Sigmoid colon (tissue), 7 donors: ENCODE measurements at places on chromosomes 2 and 18. TPM values are rescaled to one million over a fixed set of nuclear protein-coding genes. Genes with fewer than 3 reads are reported as not detected.

Gene SLC38A11
- 0.60 TPM for polyA plus RNA-seq

Gene KIF1A
- under 0.01 TPM for polyA plus RNA-seq

Gene VIL1
- 111 TPM for polyA plus RNA-seq

Gene ERBB4
- polyA plus RNA-seq: under 0.01 TPM

Gene SGPP2
- polyA plus RNA-seq: 6.0 TPM

Gene TUBA3E
- not detected for polyA plus RNA-seq

Gene ARL4C
- 4.8 TPM for polyA plus RNA-seq

Gene NAT8
- polyA plus RNA-seq: not detected

Gene WNT6
- not detected for polyA plus RNA-seq

Gene GAREM2
- 2.1 TPM for polyA plus RNA-seq

Gene CHRND
- polyA plus RNA-seq: not detected

Gene QPCT
- polyA plus RNA-seq: 1.2 TPM

Gene BCL11A
- 14.5 TPM for polyA plus RNA-seq

Gene PRKAG3
- polyA plus RNA-seq: not detected

Gene ZEB2
- polyA plus RNA-seq: 8.1 TPM

Gene MAP3K19
- not detected for polyA plus RNA-seq

Gene MC5R
- polyA plus RNA-seq: not detected

Gene SERPINB13
- polyA plus RNA-seq: 0.01 TPM

Gene HAAO
- polyA plus RNA-seq: 37.9 TPM

Gene OBSL1
- 2.8 TPM for polyA plus RNA-seq

Gene PAIP2B
- 2.3 TPM for polyA plus RNA-seq

Gene LRRTM1
- polyA plus RNA-seq: 0.76 TPM

Gene CCL20
- 255 TPM for polyA plus RNA-seq

Gene COL5A2
- 3.7 TPM for polyA plus RNA-seq

Gene EGR4
- not detected for polyA plus RNA-seq

Gene CD226
- under 0.01 TPM for polyA plus RNA-seq

Gene CFAP221
- not detected for polyA plus RNA-seq

Gene LHCGR
- polyA plus RNA-seq: not detected

Gene AKAIN1
- polyA plus RNA-seq: not detected

Gene GPN1
- 31.0 TPM for polyA plus RNA-seq

Gene PECR
- 16.8 TPM for polyA plus RNA-seq

Gene ACADL
- not detected for polyA plus RNA-seq

Gene RFTN2
- 3.6 TPM for polyA plus RNA-seq

Gene MAP2
- polyA plus RNA-seq: 2.1 TPM

Gene HOXD13
- 2.3 TPM for polyA plus RNA-seq

Gene REG3G
- polyA plus RNA-seq: not detected

Gene L3MBTL4
- polyA plus RNA-seq: 1.4 TPM

Gene LIMS3
- 1.4 TPM for polyA plus RNA-seq

Gene EVA1A
- polyA plus RNA-seq: 5.4 TPM

Gene RAB6C
- polyA plus RNA-seq: not detected

Gene PLCL1
- polyA plus RNA-seq: 0.69 TPM

Gene LAMA3
- polyA plus RNA-seq: 19.9 TPM

Gene SLC9A2
- polyA plus RNA-seq: 6.7 TPM

Gene ITPRIPL1
- not detected for polyA plus RNA-seq

Gene SAG
- polyA plus RNA-seq: not detected

Gene SERPINE2
- polyA plus RNA-seq: 7.2 TPM

Gene C2orf66
- not detected for polyA plus RNA-seq

Gene TCF23
- polyA plus RNA-seq: not detected

Gene ZNF396
- 2.5 TPM for polyA plus RNA-seq

Gene SLC1A4
- polyA plus RNA-seq: 0.60 TPM
